NCI-H1694 (cell line): ENCODE measurements at places on chromosomes 12 and 14.
A peak's percentile ranks its signal among the peaks of the same experiment; 100 is the strongest.

GRCh38 chr12:109630107-109630506, 56.5 kb downstream of the MVK start:
- no peak for DNase-seq

- DNase-seq, result no peak
Measured at GRCh38 chr12:12176402-12176801, 90.4 kb downstream of the LRP6 start.

GRCh38 chr14:22487401-22487800, 101.6 kb downstream of the DAD1 start:
- DNase-seq, result no peak

DNA sequence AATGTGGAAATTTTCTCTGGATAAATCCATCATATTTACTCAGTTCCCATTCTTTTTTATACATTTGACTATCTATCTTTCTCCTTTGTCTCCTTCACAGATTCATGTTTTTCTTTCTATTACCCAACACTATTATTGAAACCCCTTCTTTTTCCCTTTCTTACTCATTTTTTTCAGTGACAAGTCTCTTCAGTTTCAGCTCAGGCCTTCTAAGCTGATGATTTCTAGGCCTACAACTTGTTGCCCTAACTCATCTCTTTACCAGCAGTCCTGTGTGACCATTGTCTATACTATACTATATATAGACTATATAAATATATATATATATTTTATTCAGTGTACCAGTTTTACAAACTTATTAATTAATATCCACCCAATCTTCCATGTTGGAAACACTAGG, 31.8 kb downstream of the SLC16A7 start:
- no peak for DNase-seq

DNA sequence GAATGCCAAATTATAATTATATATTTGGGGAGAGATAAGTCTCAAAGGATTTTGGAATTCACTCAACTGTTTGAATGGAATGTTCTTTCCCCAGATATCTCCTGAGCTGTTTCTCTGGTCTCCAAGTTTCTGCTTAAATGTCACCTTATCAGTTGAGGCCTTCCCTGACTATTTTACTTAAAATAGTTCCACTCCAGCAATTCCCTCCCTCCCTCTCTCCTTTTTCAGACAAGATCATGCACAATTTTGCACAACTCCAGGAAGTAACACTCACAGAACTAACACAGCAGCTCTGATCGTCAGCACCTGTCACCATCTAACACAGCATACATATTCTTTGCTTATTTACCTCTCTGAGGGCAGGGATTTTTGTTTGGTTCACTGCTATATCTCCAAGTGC, 12.5 kb downstream of the BTG1 start:
- no peak for DNase-seq

GRCh38 chr12:30985814-30986452, 59.4 kb downstream of the TSPAN11 start:
- peak; percentile 66 for DNase-seq

DNA sequence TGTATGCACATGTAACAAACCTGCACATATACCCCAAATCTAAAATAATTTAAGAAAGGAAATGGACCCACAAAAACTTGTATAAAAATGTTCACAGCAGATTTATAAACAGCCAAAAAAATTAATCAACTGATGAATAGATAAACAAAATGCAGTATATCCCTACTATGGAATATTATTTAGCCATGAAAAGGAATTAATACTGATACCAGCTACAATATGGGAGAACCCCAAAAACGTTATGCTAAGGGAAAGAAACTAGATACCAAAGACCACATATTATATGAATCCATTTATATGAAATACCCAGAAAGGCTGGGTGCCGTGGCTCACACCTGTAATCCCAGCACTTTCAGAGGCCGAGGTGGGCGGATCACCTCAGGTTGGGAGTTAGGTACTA, 20.9 kb downstream of the DUSP16 start:
- no peak for DNase-seq

DNA sequence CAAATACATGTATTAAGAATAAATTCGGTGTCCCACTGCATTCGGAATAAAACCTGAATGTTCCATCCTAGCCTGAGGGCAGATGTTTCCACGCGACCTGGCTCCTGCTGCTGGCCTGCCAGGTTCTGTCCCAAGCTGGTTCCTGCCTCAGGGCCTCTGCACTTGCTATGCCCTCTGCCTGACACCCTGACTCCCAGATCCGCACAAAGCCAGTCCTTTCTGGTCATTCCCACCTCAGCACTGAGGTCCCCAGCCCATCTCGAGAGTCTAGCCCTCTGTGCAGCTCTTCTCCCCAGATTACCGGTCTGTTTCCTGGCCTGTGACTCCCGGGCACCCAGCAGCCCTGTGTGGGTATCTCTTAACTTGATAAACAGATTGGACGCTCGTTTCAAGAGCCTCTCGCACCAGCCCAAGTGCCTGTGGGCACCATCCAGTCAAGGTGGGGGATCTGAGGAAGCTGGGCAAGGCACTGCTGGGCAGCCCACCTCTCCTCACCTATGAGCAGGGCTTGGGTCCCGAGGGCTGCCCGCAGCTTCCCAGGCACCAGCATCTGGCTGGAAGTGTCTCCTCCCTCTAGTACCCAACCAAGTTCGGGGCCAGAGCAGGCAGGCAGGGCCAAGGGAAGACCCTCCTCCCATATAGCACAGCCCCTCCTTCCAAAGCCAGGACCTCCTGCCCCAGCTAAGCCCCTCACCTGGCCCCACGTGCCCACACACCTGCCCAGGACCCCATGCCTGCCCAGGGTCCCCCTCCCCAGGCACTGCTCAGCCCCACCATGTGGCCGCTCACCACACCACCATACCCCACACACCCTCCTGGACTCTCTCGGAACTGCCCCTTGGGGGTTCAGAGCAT, 132.2 kb downstream of the NCOR2 start:
- no peak for DNase-seq

GRCh38 chr12:47870175-47870781, 34.5 kb downstream of the VDR start:
- no peak for DNase-seq

GRCh38 chr12:68877583-68877982, 55.4 kb downstream of the CPM start:
- no peak for DNase-seq

GRCh38 chr12:42323856-42324255, 2.0 kb downstream of the ZCRB1 start:
- no peak for DNase-seq

GRCh38 chr14:85129921-85130320, 400.0 kb upstream of the FLRT2 start:
- no peak for DNase-seq

GRCh38 chr12:133129368-133130037, 571 bp downstream of the ZNF891 start:
- no peak for DNase-seq

GRCh38 chr14:68554231-68554630, 238.6 kb downstream of the ZFP36L1 start:
- DNase-seq, result no peak

- DNase-seq, result no peak
Measured at GRCh38 chr12:6494258-6494743, 399 bp downstream of the NCAPD2 start.

GRCh38 chr12:50926415-50926814, 25.9 kb upstream of the HIGD1C start:
- DNase-seq, result no peak

DNA sequence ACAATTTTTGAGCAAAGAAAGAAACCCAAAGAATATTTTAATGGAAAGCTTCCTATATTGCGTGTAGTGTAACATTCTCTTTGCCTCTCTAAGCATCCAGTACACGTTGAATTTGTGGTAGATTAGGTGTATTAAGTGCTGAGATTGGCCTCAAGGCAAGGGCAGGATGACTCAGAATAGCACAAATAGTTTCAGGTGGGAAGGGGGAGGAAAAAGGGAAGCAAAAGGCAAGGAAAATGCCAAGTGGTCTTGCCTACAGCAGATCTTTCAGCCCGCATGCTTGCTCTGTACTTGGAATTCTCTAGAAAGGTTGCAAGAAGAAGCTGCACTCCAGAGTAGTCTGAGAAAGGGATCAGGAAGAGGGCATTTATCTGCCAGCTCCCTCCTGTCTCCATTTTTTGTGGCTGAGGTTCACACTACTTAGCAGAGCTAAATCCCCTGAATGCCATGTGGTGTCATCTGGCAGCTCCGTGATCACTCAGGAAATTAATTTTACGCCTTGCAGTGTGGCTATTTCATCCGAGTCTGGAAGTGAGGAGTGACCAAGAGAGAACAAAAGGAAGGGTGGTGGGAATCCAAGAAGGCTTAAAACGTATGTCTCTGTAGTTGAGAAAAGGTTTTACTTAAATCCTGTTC, 28.5 kb downstream of the CDKN1B start:
- DNase-seq, result no peak

DNA sequence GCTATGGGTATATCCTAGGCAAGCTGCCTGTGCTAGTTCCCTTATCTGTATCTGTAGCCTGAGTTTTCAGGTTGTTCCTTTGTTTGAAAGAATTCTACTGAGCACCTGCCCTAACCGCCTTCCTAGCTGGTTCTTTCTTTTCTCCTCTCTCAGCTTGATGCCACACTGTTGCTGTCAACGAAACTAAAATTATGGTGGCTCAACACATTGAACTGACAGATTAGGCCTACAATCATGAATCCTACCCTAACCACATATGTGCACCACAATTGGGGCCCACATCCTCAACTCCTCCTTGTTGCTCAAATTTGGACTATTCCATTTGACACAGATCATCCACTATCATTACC, 36.2 kb upstream of the RESF1 start:
- no peak for DNase-seq

GRCh38 chr14:84657911-84658310, 872.0 kb upstream of the FLRT2 start:
- no peak for DNase-seq

DNA sequence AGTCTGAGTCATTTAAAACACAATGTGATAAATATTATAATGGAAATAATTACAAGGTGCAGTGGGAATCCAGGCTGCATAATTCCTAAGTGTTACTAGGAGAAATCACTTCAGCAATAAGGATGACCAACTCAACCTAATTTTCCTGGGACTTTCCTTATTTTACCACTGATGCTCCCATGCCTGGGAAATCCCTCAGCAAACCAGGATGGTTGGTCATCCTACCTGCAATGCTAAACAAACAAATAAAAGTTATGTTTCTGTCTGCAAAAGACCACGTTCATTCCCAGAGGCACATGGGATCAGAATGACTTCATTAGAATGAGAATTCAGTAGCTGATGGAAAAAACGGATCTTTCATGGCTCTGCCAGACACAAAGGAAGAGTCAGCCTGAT, 130.8 kb upstream of the RAP1B start:
- DNase-seq, result no peak

DNA sequence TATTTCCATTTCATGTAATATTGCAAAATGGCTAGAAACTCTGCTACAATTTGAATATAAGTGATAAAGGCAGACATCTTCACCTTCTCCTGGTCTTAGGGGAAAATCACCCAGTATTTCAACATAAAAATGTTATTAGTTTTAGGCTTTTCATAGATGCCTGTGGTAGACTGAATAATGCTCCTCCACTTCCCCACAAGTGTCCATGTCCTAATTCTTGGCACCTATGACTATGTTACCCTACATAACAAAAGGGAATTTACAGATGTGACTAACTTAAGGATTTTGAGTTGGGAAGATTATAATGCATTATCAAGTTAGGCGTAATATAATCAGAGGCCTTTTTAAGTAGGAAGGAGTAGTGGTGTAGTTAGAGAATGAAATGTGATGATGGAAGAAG, 196.4 kb downstream of the TMTC3 start:
- no peak for DNase-seq

DNA sequence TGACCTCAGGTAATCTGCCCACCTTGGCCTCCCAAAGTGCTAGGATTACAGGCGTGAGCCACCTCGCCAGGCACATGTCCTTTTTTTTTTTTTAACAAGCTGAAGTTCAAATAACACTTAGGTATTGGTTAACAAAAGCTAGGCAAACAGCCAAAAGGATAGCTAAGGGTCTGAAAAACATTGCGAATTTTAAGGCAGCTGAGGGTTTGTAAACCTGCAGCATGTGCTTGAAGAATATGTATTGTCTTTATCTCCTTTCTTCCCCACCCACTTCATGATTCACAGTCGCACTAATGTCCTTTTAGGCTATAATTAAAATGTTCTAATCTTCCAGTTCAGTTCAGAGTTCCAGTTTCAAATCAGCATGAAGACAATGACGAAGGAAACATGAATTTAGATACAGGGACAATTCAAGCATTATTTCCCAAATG, 30.1 kb upstream of the CERS5 start:
- no peak for DNase-seq

- no peak for DNase-seq
Measured at GRCh38 chr12:47082796-47083621, 3.2 kb upstream of the AMIGO2 start.

- DNase-seq, result no peak
Measured at GRCh38 chr14:52755607-52756316, 25.8 kb downstream of the STYX start.

GRCh38 chr12:24688601-24689000, 260.3 kb downstream of the BCAT1 start:
- no peak for DNase-seq

- DNase-seq, result no peak
Measured at GRCh38 chr12:27104546-27104945, 22.2 kb upstream of the C12orf71 start.

DNA sequence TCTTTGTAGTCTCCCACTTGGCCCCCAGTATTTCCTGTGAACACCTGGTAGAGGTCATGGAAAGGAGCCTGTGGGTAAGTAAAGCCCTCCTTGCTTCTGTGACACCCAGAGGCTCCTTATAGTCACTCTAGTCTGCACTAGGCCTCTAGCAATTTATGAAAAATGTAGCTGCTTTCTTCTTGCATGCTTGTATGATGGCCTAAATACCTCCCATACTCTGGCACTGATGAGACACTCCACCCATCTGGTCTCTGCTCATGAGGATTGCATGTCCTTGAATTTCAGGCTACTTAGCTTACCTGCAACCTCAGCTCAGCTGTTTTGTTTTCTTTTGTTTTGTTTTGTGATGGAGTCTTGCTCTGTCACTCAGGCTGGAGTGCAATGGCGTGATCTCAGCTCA, 4.6 kb upstream of the A2ML1 start:
- DNase-seq, result no peak

DNA sequence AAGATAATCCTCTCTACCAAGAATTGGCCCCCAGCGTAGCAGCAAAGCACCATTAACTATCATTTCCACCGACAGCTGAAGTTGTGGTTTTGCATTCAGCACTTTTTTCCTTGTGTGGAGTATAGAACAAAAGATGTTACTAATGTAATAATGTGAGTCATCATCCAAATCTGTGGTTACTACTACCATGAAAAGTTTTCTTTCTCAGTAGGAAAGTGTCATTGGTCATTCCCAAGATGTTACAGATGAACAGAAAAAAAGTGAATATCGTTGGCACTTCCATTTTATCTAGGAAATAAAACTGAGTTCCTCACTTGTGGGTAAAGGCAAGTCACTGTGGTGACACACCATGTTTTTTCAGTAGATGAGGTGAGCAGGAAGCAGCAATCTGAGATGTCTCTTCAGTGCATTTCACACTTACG, 30.3 kb upstream of the IFNG start:
- no peak for DNase-seq

DNA sequence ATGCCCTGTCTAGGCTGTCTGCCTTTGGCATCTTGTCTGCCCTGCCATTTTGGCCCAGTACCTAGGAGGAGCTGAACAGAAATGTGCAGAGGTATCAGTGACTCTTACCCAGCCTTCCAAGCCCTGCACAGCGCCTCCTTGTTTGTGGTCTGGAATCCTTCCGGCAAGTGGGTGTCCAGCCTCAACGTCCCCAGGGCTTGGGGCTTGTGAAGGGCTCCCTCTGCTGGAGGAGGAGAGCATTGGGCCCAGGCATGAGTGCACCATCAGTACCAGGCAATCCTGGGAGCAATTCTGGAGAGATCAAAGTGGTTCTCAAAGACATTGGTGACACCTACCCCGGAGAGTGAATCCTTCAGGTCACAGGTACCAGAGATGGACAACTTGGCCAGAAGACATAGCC, 2.4 kb upstream of the TCL1B start:
- no peak for DNase-seq
